CD4-positive, alpha-beta T cell treated with Interleukin-17A for 1 hour (primary cell): ENCODE measurements at places on chromosomes 3 and 15.

DNA sequence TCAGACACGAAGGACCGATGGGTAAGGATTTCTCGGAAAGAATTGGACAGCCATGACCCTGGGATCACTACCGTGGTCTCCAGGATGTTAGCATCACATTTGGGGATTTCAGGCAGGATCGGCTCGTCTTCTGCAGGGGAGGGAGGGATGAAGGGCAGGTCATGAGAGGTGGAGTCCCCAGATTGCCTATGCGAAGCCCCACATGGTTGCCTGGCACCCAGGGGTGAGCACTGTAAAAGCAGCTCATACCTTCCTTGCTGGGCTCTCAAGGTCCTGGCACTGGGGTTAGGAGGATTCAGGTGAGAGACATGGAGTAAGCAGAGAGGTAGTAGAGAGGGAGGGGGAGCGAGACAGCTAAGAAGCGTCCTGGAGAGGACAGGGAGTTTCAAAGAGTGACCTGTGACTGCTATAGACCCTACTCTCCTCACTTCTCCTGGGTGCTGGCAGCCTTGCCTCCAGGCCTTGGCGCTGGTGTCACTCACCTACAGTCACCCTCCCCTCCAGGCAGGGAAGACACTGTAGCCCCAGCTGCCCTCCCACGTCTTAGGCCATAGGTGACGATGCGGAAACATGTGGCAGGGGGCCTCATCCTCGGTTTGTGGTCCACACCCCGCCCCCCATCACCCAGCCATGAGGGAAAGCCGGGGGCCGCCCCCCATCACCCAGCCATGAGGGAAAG, 15.0 kb upstream of the EHD4 start:
- no peak for DNase-seq

GRCh38 chr3:107999215-107999775, 91.5 kb downstream of the CD47 start:
- no peak for DNase-seq

- no peak for DNase-seq
Measured at GRCh38 chr3:30681649-30682211, 75.3 kb downstream of the TGFBR2 start.

- DNase-seq: no peak
Measured at GRCh38 chr3:144549166-144549565, 577.5 kb downstream of the DIPK2A start.

- no peak for DNase-seq
Measured at GRCh38 chr15:80350941-80351610, 53.1 kb upstream of the ARNT2 start.
